Activated CD4-positive, alpha-beta T cell treated with anti-CD3 and anti-CD28 coated beads, Interleukin-2, amount 10 ng/mL, durations not matched to agents 7 days and 5 days (primary cell): ENCODE measurements at places on chromosomes 1 and 21.
A peak's percentile ranks its signal among the peaks of the same experiment; 100 is the strongest.

DNA sequence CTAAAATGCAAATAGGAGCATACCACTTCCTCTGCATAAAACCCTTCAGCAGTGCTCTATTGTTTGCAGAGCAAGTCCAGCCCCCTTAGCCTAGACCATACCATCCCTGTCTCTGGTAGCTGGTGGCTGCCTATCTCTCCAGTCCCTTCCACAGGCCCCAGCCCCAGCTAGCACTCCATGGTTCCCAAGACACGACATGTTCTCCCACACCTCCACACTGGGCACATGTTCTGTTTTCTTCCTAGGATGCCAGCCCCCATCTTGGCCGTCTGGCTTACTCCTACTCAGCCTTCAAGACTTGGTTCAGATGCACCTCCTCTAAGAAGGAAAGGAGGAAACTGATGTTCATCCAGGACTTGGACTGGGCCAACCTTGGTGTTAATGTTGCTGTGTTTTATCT is 108.4 kb downstream of the BEND5 start:
- H3K4me3 ChIP-seq, result no peak overlapping the region
- no peaks in the 10 kb centered on the region for H3K36me3 ChIP-seq
- DNase-seq, result no peak
- no peaks in the 10 kb centered on the region for H3K4me1 ChIP-seq

DNA sequence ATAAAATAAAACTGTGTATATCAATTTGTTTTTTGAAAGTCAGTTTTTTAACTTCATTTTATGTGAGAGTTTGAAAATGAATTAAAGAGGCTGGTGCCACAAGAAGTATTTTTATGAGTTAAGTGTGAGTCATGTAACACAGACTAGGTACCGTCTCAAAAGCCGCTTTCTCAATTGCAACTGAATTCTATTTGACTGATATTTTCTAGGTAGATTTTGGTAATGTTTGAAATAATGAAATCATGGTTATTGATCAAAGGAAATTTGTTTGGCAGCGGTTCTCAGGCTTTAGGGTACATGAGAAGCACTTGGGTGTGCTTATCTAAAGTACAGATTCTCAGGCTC is 4.6 kb downstream of the SNX27 start:
- H3K36me3 ChIP-seq, result peaks cover 2% of the 10 kb centered on the region
- H3K4me1 ChIP-seq, result peaks cover 58% of the 10 kb centered on the region
- no peaks in the 10 kb centered on the region for H3K27me3 ChIP-seq
- no peak overlapping the region for H3K4me3 ChIP-seq
- H3K27ac ChIP-seq, result no peak overlapping the region
- no peak for DNase-seq

DNA sequence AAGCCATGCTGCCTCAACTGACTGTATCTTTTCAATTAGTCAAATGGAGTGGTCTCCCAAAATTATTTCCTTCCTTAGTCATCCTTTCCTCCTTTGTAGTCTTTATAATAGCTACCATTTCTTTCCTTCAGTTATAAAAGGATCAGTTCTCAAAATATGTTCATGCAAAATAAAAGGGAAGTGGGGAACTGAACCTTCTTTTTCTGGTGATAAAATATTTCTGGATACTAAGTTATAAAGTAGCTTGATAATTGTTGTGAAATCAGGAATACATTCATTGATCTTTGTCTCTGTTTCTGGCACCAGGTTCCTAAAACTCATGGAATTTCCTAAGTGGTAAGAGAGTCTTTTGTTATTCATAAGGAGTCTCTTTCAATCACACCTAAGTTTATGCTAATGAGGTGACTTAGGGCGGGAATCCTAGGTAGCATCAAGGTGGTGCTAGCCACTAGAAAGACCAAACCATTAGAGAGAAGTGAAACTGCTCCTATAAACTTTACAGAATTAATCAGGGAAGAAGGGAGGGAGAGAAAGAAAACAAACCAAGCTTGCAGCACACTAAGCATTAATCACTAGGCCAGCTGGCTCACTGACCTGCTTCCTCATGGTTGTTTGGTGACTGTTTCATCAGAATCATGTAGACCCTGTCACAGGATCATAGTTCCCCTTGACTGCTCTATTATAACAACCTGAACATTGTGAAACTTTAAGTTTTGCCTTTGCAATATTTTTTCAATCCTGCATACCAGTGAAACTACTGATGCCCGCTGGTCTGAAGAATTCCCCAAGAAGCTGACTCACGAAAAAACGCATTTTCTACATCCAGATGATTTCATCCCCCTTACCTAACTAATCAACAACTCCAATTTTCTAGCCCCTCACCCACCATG is 161.6 kb upstream of the PTBP2 start:
- H3K27me3 ChIP-seq, result no peaks in the 10 kb centered on the region
- no peak overlapping the region for H3K27ac ChIP-seq
- no peaks in the 10 kb centered on the region for H3K36me3 ChIP-seq
- no peak for DNase-seq
- no peak overlapping the region for H3K4me3 ChIP-seq
- H3K4me1 ChIP-seq, result no peaks in the 10 kb centered on the region

DNA sequence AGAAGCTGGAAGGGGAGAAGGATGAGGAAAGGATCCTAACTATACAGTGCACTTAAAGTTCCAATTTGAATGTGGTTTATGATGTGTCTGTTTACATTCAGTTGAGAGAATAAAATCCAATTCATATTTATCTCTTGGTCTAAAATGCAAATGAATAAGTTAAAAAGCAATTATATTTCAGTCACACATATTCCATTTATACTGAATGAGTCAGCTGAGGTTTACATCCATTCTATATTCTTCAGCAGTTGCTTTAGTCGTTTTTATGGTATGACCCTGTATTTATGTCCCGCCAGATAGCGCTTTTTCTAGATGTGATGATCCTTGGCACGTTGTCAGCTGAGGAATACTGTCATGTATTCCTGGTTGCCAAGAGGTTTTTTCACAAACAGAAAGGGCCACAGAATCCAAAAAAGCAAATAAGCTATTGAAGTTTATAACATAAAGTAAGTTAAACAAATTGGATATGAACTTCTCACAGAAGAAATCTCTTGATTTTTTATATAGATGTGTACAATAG is 866.2 kb downstream of the NCAM2 start:
- DNase-seq, result no peak
- no peaks in the 10 kb centered on the region for H3K4me1 ChIP-seq
- H3K27ac ChIP-seq, result no peak overlapping the region

GRCh38 chr1:233641029-233641428 is 27.1 kb downstream of the KCNK1 start:
- no peak for DNase-seq
- H3K27me3 ChIP-seq, result peaks cover 2% of the 10 kb centered on the region
- no peaks in the 10 kb centered on the region for H3K36me3 ChIP-seq
- H3K27ac ChIP-seq, result no peak overlapping the region
- no peak overlapping the region for H3K4me3 ChIP-seq

GRCh38 chr1:72186733-72187307 is 95.5 kb downstream of the NEGR1 start:
- no peak for DNase-seq
- no peaks in the 10 kb centered on the region for H3K4me1 ChIP-seq
- H3K27ac ChIP-seq, result no peak overlapping the region
- no peaks in the 10 kb centered on the region for H3K27me3 ChIP-seq
- no peak overlapping the region for H3K4me3 ChIP-seq
- no peaks in the 10 kb centered on the region for H3K36me3 ChIP-seq

- no peaks in the 10 kb centered on the region for H3K27me3 ChIP-seq
- peaks cover 11% of the 10 kb centered on the region for H3K4me1 ChIP-seq
- DNase-seq, result no peak
Observed at GRCh38 chr21:43817157-43818086, 28.0 kb downstream of the RRP1 start.

DNA sequence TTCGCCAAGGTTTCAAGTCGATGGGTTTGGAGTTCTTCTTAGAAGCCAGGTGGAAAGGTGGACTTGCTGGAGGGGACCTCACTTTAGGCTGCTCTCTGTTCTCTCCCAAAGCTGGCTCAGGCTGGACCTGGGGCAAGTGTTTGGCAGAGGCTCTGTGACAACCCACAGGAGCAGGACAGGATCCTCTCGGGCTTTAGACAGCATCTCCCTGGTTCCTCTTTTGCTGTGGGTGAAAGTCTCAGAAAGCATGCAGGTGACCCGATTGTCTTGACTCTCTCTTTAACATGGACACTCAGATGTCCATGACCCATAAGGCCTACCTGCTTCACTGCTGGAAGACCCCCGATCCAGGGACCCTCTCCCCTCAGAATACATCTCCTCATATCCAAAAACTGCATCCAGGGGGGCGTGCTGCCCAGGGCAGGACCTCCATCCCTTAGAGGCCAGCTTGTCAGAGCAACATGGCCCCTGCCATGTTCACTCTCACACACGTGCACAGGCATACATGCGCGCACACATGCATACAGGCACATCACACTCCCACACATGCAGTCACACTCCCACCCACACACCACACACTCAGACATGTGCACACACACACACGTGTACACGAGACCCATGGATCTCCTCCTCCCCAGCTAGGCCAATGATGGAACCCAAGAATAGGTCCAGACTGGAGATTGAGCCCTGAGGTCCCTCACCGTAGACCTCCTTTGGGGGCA is 21.3 kb downstream of the MRPL37 start:
- no peaks in the 10 kb centered on the region for H3K27me3 ChIP-seq
- no peak overlapping the region for H3K4me3 ChIP-seq
- no peak for DNase-seq
- peak overlapping the region; percentile 78 for H3K27ac ChIP-seq

GRCh38 chr21:34999397-34999941 is 49.6 kb downstream of the RUNX1 start:
- H3K27ac ChIP-seq, result no peak overlapping the region
- no peak overlapping the region for H3K4me3 ChIP-seq
- DNase-seq, result no peak
- peaks cover 70% of the 10 kb centered on the region for H3K4me1 ChIP-seq
- no peaks in the 10 kb centered on the region for H3K27me3 ChIP-seq
- H3K36me3 ChIP-seq, result peaks cover 41% of the 10 kb centered on the region

- no peak for DNase-seq
- H3K4me1 ChIP-seq, result no peaks in the 10 kb centered on the region
- H3K27ac ChIP-seq, result no peak overlapping the region
- no peak overlapping the region for H3K4me3 ChIP-seq
Observed at GRCh38 chr1:111818081-111818480, 62.4 kb downstream of the DDX20 start.
